ENCODE measurements at places on chromosomes 3 and 15. TPM values are rescaled to one million over a fixed set of nuclear protein-coding genes. Genes with fewer than 3 reads are reported as not detected.

Gene GRAMD1C
- total RNA-seq, result 14.7 TPM

Gene GOLGA6D
- not detected for total RNA-seq

- no peak for DNase-seq
Measured at GRCh38 chr3:34132069-34132692, 333.8 kb downstream of the PDCD6IP start.

- DNase-seq, result no peak
Measured at GRCh38 chr3:26655231-26655630, 32.7 kb downstream of the LRRC3B start.

DNA sequence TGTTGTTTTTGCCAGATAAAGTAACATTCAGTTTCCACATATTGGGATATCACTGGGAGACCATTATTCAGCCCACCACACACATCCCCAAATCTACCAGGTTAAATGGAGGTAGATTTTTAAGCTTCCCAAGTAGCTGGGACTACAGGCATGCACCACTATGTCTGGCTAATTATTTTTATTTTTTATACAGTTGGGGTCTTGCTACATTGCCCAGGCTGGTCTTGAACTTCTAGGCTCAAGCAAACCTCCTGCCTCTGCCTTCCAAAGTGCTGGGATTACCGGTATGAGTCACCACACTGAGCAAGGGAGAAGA, 96.6 kb upstream of the CHD2 start:
- no peak for DNase-seq

- DNase-seq, result no peak
Measured at GRCh38 chr3:143955113-143955512, 16.5 kb upstream of the DIPK2A start.

GRCh38 chr3:49026536-49026935, 2.7 kb downstream of the IMPDH2 start:
- no peak for DNase-seq

Data from PC-9 (cell line).